ENCODE measurements at places on chromosomes 1 and 21.

DNA sequence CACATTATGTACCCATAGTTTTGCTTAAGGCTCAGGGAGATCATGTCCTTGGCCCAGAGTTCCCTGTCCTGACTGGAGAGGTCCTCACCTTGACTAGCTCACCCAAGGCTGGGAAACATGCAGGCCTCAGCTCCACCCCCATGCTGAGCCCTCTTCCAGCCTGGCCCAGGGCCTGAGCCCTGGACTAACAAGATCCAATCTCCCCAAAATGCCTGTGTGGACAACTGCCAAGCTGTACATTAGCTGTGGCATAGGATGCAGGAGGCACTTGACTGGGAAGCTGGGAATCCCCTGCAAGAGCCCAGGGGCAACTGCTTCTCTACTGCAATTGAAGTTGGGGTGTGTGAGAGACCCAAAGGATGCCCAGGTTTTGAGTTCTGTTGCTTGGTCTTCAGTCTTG lies 2.1 kb downstream of the LINGO4 start:
- no peak for DNase-seq

DNA sequence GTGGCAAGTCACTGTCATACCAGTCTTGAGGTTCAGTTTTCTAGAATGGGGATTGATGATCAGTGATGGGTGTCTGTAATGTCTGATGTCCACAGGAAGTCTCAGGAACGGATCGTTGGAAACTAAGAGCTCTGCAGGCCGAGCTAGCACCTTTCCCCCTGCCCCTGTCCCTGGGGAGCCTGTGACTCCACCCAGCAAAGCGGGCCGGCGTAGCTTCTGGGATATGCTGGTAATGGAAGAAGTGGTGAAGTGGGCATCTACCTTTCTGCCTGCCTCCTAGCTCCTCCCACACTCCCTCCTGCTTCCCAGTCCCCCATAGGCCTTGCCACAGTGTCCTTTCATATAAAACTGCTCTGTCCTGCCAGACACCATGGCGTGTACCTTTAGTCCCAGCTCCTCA lies 13.4 kb downstream of the HYI start:
- no peak for DNase-seq

DNA sequence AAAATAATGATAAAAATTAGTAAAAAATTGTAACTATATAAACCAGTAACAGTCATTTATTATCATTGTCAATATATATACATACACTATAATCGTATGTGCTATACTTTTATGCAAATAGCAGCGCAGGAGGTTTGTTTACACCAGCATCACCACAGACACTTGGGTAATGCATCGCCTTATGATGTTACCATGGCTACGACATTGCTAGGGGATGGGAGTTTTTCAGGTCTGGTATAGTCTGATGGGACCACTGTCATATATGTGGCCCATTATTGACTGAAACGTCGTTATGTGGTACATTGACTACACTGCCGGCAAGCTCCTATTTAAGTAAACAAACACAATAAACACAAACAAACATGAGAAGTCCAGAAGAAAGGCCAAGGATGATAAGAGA lies 45.6 kb downstream of the KCNK1 start:
- no peak for DNase-seq

DNA sequence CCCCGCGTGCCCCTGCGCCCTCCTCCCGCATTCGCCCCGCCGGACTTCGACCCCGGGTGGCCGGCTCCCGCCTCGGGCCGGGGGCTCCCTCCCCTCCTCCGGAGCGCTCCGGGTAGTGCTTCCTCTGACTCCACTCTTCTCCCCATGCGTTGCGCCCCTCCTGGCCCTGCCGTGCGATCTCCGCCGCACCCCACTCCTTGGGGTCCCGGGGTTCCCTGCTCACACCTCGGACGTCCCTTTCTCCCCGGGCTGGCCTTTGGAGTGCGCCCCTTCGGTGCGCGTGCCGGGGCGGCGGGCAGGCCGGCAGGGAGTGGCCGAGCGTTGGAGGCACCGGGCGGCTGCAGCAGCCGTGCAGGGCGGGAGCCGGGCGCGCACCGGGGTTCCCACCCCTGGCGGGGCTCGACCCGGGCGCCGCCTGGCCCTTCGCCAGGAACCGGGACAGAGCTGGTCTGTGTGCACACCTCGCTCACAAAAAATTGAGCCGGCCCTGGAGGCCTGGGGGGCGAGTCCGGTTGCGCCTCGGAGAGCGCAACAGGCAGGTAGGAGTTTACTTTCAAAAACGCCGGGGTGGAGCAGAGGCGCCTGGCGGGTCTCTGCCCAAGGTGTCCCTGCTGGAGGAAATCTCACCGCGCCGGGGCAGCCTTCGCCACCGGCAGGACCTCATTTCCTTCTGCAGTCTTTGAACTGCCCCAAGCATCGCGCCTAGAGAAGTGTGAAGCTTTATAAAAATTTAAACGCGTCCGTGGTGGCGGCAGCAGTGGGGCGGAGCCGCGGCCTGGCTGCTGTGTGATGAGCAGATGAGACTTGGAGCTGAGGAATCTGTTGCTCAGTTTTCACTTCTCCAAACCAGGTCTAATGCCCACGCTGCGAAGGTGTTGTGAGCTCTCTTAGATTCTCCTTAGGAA lies 650 bp downstream of the VANGL1 start:
- no peak for DNase-seq

DNA sequence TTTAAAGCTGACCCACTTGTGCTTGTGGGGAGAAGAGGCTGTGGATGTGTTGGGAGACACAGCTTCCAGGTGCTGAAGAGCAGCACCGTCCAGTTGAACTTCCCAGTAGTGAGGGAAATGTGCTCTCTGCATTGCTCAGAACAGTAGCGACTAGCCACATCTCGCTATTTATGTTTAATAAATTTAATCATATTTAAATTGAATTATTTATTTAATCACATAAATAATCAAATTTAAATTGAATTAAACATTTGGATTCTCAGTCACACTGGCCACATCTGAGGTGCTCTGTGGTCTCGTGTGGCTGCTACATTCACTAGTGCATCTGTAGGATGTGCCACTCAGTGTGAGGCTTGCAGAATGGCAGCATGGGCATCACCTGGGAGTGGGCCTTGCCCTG lies 20.1 kb downstream of the NTPCR start:
- DNase-seq = no peak

GRCh38 chr1:940107-941014 lies 16.6 kb downstream of the SAMD11 start:
- no peak for DNase-seq

DNA sequence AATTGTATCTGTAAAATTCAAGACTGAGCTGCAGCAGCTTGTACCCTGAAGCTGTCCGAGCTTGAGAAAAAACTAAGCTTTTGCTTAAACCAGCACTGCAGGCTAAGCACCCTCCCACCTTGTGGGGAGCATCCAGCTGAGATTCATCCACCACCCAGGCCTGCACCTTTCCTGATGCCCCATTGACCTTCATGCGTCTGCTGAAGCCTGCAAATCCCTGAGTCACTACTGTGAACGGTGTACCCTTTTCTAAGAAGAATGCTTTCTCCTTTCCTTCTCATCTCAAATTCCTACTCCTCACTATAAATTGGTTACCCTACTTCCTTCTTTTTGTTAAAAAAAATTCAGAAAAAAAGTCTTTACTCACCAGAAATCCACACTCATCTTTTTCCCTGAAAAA lies 90.9 kb upstream of the RGS18 start:
- DNase-seq = no peak

DNA sequence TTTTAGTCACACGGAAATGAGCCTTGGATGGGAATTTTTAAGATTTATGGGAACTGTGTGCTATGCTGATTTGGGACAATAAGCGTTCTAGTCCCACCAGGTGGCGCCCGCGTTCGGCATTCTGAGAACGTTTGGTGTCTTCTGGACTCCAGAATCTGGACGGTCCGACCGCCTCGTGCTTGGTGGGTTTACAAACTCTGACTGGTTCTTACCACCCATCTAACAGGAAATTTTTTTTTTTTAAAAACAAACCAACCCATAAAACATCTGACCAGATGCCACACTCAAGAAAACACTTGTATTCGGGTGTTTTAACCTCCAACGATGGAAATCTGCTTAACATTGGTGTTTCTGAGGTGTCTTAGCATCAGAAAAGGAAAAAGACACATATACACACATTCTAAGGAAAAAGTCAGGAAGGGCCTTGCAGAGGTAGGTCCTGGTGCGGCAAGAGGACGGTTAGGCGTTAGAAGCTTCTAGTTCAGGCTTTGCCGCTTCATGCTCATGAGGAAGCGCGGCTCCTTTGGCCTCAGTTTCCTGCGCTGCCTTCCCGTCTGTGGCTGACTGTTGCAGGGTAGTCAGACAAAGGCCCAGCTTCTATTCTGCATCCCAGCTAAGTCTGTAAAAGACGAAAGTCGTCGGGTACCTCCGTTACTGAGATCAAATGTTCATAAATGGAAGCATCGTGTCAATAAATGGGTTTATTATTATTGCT lies 814 bp upstream of the DYRK3 start:
- DNase-seq = peak; percentile 54

DNA sequence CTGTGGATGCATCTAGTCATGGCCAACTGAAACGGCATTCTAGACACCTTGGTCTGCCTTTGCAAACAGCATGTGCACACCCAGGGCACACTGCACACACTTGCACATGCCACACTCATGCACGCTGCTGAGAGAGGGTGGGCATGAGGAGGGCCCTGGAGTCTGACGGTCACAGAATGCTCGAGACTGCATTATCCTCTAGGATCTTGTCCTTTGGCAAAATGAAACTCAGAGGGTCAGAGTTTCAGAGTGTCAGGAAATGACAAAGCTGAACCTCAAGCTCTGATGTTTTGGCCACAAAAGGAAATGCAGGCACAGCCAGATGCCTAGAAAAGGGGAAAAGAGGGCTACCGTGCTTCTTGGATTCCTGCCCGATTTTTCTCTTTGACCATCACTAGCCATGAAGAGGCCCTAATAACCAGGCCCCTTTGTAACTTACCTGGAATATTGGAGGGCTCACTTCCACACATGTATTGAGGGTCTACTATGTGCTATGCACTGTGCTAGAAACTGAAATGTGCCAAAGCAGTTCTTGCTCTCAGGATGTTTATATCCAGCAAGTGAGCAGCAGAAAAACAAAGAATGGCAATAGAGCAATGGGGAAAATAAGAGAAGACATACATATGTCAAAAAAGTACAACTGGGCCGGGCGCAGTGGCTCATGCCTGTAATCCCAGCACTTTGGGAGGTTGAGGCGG lies 65.4 kb downstream of the TOMM20 start:
- DNase-seq = no peak

DNA sequence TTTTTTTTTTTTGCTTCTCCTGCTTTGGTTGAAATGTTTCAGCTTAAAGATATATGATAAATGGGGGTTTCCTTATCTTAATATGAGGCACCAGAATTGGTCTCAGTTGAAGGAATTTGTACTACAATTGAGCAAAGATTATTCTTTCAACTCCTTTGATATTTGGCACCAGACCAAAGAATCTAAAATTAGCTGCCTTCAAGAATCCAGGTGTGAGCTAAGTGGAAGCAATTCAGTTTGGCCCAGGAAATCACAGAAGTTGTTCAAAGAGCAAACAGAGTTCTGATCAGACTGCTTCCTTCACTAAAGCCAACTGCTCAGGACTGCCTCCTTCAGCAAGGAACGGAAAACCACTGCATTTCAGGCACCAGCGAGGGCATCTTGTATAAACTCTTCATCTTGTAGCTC lies 68.3 kb upstream of the BCAR3 start:
- no peak for DNase-seq

DNA sequence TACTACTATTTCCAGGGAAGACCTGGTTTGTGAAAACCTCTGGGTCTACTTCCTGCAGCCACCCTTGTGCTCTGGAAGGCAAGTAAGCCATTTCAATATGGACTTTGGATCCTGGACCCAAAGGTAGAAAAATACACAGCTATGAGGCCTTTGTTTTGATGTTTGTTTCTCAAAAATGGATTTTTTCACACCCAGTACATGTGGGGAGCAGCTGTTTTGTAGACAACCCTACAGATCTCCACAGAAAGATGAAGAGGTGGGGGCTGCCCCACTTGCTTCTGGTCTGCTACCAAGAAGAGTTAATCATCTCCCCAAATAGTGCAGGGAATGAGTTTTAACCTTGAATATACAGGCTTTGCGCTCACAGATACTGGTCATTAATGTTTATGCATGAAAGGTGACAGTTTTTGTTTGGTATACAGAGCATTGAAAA lies 29.2 kb downstream of the ZNF281 start:
- DNase-seq = no peak

Data from activated CD8-positive, alpha-beta memory T cell treated with anti-CD3 and anti-CD28 coated beads for 4 hours (primary cell).